ENCODE measurements at places on chromosomes 1 and 21.

DNA sequence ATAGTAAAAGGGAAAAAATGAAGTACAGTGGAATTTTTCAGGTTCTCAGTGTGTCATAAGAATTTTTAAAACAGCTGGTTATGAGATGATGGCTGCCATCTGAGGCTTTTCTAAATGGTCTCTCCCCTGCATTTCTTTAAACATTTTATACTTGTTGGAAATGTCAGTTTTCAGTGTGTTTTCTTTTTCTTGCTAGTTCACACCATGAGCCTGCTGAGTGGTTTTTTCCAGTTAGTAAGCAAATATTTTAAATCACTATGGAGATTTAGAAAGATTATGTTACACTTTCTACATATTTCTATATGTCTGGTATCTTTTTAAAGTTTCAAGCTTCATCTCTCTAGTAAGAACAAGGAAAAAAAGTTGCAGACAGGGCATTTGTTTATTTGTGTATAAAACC, 9.6 kb downstream of the RBM15 start:
- DNase-seq = no peak

DNA sequence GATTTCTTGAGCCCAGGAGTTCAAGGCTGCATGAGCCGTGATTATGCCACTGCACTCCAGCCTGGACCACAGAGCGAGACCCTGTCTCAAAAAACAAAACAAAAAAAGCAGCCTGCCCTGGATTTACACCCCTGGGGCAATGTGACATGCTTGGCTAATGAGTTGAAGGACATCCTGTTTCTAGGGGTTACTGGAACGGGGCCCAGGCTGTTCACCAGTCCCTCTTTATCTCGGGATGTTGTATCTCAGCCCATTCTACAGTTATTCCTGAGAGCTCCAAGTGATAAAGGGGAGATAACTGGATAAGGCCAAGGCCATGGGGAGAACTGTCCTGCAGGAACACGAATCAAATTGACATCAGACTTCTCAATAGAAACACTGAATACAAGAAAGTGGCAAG, 21.7 kb upstream of the S100A2 start:
- no peak for DNase-seq

GRCh38 chr1:27071049-27071416, 58.4 kb upstream of the TENT5B start:
- no peak for DNase-seq

GRCh38 chr1:90344963-90345730, 350.2 kb downstream of the ZNF326 start:
- DNase-seq = no peak

DNA sequence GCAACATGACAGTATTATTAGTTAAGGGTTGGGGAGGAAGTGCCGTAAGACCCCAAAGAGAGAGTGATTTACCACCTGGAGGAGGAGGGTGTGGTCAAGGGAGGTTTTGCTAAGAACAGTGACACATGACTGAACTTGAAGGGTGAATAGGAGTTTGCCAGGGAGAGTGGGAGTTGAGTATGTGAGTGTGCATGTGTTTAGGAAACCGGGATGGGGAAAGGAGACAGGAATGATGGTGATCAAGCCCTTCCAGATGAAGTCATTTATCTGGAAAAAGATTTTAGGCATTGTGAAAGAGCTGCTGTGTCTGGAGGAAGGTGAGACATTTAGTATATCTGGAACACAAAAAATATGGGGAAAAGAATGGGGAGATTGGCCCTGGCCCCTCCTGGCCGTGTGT, 28.1 kb upstream of the IL10 start:
- no peak for DNase-seq

- no peak for DNase-seq
Measured at GRCh38 chr1:206705726-206706297, 21.1 kb downstream of the MAPKAPK2 start.

DNA sequence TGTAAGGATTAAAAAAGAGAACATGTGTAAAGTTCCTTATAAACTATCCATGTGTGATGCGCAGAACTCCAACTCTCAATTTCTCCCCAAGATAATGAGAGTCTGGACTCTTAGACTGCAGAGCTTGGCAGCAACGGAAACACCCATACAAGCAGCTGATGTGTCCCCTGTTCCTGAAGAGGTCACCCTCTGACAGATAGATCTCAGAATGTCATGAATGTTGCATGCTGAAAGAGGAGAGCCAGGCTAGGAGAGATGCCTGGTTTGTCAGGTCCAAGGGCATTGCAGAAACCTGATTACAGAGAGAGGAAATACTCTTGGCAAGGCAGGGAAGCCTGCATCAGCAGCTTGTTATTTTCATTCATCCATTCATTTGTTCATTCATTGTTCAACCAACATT, 24.2 kb downstream of the MTARC1 start:
- DNase-seq = no peak

GRCh38 chr1:228407106-228408040, 738 bp upstream of the TRIM11 start:
- DNase-seq = no peak

GRCh38 chr1:17561561-17561985, 22.1 kb downstream of the ARHGEF10L start:
- peak; percentile 90 for DNase-seq

DNA sequence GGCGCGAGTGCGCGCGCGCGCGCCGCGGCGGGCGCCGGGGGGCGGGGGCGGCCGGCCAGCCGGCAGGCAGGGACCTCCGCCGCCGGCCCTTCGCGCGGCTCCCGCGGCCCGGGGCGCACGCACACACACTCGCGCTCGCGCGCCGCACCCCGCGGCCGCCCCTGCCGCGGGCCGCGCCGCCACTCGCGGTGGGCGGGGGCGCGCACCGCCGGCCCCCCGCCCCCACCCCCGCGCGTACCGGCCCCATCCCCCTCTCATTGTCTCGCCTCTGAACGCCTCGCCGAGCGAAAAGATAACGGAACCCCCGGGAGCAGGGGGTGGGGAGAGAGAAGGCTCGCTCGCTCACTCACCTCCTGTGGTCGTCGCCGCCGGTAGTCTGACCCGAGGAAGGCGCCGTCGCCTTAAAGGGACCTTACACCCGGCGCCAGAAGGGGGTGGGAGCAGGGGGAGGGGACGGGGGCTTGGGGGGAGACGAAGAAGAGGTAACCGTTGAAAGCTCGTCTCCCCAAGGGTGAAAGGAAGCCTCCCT, 428 bp downstream of the POGZ start:
- DNase-seq = peak; percentile 77

Measured in body of pancreas (tissue), 4 donors.